Osteocyte (in vitro differentiated cells): ENCODE measurements at places on chromosomes 7 and 10. TPM values are rescaled to one million over a fixed set of nuclear protein-coding genes. Genes with fewer than 3 reads are reported as not detected.
A peak's percentile ranks its signal among the peaks of the same experiment; 100 is the strongest.

GRCh38 chr7:129875160-129875559 lies 77.6 kb downstream of the UBE2H start:
- no peak for DNase-seq

Gene ECHDC3
- 0.55 and 1.2 TPM in 2 replicates for total RNA-seq

DNA sequence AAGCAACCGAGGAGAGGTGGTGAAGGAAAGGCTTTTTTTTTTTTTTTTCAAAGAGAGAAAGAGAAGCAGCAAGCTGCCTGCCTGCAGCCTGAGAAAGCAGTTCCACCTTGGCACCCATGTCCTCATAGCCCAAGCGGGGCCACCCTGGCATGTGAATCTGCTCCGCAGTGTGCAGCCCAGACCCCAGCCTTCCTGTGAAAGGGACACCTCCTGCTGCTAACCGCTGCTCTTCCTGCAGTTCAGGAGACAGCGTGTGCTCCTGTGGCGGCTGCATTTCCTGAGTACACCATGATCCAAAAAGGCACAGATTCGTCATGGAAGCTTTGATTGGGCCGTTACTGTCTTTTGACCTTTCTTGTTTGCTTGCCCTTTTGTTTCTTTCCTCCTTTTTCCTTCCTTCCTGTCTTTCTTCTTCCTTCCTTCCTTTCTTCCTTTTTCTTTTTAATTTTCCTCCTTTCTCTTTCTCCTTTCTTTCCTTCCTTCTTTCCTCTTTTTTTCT lies 38.1 kb downstream of the IKZF1 start:
- no peak for DNase-seq

Gene CAMK2B
- not detected in 2 replicates for total RNA-seq

GRCh38 chr7:140249036-140249806 lies 72.4 kb upstream of the KDM7A start:
- DNase-seq, result no peak

Gene ZP3
- total RNA-seq, result 0.51 TPM in 1 of 2 replicates, not detected in the other

GRCh38 chr7:94643771-94644545 lies 12.0 kb downstream of the SGCE start:
- DNase-seq, result no peak

DNA sequence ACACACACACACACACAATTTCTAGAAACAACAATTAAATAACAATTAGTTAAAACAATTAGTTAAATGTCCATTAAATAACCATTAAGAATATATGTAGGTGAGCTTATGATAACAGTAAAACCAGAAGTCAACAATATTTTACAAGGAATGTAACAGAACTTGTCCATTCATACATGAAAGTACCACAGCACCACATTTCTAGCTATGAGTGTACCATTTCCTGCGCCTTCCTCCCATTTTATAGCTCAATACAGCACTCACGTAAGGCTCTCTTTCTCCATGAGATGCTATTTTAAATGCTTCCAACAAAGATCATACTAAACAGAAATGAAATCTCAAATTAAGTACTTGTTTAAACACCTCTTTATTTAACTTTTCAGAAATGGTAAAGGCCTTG lies 367.3 kb upstream of the ZWINT start:
- no peak for DNase-seq

Gene C10orf62
- total RNA-seq, result not detected in 2 replicates

DNA sequence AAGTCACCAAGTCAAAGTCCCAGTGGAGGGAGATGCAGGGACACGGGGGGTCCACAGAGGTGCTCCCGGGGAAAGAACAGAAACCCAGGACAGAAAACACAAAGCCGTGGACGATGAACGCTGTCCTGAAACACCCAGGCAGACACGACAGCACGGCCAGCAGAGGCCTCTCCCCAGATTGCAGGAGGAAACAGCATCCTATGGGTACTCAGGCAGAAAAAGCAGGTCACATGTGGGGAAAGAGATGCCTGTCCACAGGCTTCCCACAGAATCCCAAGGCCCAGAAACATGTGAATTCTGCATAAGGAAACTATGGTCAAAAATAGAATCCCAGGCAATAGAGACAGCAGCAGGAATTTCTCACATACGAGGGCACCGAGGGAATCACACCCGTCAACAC lies 53.6 kb upstream of the ADGRA1 start:
- DNase-seq, result no peak

- no peak for DNase-seq
Measured at GRCh38 chr10:18368682-18369081, 228.5 kb downstream of the CACNB2 start.

Gene NXPH1
- not detected in 2 replicates for total RNA-seq

Gene NEUROG3
- total RNA-seq, result not detected in 2 replicates

DNA sequence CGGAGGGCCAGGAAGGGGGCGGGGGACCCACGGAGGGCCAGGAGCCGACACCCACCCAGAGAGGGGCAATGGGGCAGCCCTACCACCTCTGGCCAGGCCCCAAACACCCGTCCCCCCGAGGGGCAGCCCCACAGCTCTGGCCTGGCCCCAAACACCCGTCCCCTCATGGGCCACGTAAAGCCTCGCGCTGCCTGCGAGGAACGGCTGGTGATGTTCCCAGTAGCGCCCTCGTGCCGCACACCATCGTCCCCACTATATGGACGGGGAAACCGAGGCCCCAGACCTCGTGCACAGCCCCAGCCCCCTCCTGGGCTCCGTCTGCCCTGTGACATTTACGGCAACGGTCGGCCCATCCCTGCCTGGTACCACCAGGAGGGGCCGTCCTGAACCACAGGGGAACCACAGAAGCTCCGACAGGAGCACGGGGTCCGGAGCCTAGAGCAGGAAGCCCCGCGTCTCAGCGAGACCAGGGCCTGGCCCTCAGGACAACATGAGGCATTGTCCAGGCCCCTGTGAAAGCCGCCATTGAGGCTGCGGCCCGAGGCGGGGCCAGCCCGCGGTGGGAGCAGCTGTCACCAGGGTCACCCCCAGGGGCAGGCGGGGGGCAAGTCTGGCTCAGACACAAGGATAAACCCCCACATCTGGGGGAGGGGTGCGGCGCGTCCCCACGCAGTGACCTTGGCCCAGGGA lies 35.6 kb downstream of the GET4 start:
- no peak for DNase-seq

GRCh38 chr7:98231493-98232262 lies 20.4 kb downstream of the TECPR1 start:
- no peak for DNase-seq

DNA sequence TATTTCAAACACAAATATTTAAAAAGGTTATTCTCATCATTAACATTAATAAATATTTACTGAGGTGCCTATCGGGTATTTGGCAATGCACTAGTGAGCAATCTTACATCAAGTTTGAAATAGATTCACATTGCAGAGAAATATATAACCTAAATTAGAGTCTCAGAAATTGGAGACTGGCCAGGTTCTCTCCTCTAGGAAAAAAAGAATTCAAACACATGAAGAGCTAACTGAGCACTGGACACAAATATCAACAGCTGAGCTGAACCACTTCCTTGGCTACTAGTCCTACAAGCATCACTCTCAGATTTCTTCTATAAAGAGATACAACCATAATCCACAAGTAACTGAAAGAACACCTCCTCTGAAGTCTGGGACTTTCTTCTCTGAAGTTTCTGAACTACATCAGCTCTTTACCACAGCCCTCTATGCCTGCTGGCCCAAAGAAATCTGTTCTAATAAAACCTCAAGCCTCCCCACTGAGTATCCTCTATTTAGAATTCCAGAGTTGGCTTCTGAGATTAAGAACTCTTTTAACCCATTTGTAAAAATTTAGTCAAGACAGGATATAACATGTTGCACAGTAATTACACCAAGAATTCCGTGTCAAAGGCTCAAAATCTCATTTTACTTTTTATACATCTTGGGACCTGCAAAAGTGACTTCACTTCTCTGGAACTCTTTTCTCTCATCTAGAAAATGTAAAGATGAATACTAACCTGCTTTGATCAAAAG lies 45.2 kb downstream of the MTERF1 start:
- DNase-seq, result no peak

Gene HTR5A
- not detected in 2 replicates for total RNA-seq

Gene LRRD1
- 0.39 TPM in 1 of 2 replicates, not detected in the other for total RNA-seq

Gene MPP7
- total RNA-seq, result 37.4 and 41.9 TPM in 2 replicates

Gene PDZD8
- total RNA-seq, result 32.9 and 39.0 TPM in 2 replicates

- DNase-seq, result no peak
Measured at GRCh38 chr10:88920986-88921593, 31.5 kb downstream of the ACTA2 start.

DNA sequence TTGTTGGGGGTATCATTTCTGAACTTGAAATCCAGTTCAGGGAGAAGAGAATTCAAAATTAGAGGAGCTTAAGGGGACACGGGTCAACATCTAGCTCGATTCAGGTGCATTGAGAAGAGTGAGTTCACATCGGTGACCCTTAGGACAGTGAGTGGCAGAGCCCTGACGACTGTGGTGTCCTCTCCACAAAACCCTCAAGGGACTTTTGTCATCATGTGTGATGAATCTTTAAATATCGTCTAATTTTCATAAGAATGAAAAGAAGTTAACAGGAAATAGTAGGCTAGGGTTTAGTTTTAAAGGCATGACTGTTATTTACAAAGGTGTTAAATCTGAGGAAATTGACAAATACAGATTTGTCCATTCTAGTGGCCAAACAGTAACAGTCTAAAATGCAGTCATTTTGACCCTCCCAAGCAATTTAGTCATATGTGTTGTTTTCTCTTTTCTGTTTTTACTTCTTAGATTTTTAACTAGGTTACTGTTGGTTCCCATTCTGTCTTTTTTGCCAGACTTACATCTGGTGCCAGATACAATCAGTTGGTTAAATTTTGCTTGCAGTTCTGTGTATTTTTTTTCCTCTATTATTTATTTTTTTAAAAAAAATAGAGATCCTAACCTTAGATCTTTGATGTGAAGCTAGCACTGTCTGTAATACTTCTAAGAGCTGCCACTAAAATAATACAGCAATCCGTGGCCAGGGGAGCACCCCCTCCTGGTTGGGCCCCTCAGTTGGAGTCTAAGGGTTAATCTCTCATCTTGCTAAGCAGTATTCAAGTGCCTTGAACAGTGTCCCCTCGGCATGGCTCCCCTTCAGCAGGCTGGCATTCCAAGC lies 34.9 kb upstream of the SH2B2 start:
- DNase-seq, result no peak

Gene NKX1-2
- total RNA-seq, result not detected in 2 replicates

Gene ZNF488
- total RNA-seq, result 0.35 and 0.55 TPM in 2 replicates

DNA sequence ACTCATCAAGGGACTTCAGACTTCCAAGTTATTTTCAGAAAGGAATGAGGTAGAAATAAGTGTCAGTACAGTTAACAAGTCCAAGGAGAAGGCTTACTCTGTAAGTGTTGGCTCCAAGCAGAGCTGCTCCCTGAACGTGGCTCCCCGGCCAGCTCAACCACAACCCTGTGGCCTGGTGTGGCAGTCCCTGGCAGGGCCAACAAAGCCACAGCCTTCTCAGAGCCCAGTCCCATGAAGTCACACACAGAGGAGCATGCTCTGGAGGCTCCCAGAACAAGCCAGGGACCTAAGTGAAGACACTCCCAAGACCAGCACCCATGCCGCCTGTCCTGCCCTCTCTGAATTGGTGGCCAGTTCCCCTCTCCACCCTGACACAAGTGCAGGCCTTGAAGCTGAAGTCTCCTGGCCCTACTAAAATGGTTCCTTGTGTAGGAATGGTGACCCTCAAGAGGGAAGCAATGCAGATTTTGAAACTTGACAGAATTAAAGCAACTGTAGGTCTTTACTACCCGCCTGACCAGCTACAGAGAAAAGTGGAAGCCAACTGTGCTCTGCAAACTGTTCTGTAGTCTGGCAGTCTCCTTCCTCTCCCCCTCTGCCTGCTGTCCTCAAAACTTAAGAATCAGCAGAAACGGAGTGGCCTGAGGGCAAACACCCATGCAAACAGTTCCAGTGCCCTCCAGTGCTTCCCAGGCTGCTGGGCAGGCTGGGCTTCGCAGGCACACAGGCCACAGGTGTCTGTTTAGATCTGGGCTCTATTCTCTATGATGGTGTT lies 51.1 kb downstream of the NOD1 start:
- peak; percentile 76 for DNase-seq

GRCh38 chr7:1787241-1787640 lies 117.2 kb downstream of the ELFN1 start:
- peak; percentile 67 for DNase-seq

GRCh38 chr7:40493609-40494051 lies 358.8 kb downstream of the SUGCT start:
- DNase-seq, result no peak

DNA sequence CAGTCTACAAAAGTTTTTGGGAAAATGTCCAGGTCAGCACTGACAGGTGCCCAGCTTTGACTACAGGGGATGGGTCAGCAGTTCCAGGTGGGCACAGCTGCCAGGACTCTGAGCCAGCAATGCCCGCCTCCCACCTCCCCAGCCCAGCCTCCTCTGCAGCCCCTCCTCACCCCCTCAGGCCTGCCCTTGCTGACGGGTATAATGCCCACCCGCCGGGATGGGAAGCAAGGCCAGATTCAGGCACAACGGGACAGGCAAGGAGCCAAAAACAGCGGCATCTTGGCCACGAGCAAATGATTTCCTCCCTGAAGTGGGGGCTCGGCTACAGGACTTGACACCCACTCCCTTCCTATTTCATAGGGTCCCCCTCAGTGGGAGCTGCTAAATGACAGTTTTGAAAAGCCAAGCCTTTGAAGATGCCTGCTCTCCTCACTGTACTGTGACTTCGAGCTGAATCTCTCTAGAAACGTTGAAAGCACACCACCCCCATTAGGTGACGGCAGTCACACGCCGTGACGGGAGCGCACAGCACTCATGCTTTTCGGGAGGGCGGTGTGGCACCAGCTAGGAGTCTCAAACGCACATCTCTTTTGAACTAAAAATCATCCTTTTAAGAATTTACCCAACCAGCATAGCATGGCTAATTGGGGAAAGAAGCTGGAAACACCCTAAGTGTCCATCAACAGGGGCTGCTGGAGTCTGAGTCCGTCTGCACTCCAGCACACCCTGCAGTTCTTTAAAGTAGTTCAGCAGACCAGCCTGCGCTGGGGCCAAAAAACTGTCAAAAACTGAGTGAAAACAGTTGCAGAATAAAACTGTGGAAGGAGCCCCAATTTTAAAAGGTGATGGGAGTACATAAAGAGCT lies 29.6 kb downstream of the MAD1L1 start:
- DNase-seq, result no peak

Gene DRGX
- total RNA-seq, result not detected in 2 replicates

DNA sequence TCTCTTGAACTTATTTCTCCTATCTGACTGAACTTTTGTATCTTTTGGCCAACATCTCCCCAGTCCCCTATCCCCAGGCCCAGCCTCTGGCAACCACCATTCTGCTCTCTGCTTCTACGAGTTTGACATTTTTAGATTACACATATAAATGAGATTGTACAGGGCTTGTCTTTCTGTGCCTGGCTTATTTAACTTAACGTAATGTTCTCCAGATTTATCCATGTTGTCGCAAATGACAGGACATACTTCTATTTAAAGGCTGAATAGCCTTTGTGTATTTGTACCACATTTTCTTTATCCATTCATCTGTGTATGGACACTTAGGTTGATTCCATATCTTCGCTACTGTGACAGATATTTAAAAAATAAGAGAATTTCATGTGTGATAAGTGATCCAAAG lies 98.6 kb downstream of the LSMEM1 start:
- no peak for DNase-seq

GRCh38 chr7:112640685-112641084 lies 149.5 kb downstream of the TMEM168 start:
- no peak for DNase-seq

Gene AGAP9
- 12.9 and 13.1 TPM in 2 replicates for total RNA-seq

DNA sequence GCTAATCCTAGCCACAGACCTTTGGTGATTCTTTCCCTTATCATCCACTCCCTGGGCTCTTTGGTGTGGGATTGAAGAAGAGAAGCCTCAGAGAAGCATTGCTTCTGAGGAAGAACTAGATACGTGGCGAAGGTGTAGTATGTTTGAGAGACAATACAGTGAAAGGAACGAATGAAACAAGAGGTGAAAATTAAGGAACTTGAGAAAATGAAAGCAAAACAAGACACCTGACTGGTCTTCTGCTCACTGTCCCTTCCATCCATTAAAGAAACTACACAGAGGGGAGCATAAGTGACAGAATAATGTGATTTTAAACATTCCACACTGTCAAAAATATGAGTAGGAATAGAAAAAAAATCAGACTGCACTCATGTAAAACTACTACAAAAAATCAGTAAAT lies 219.6 kb upstream of the NPSR1 start:
- DNase-seq, result no peak
